ENCODE measurements at places on chromosomes 6 and 20.

DNA sequence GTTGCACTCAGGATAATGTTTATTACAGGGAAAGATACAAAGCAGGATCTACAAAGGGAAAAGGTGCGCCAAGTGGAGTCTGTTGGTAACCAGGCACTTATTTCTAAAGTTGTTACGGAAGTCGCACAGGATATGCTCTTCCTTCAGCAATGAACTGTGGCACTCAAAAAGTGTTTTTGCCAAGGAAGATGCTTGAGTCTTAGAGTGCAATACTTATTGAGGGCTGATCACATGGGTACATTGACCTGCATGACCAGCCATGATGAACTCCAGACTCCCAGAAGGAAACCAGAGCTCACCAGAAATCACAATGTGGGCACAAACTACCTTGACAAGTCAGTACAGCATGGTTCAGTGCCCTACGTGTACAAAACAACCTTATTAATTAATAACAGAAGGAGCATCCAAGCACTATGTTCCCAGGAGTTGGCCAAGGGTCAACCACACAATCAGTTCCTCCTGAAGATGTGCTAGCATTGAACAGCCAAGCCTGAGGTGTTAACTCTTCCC is 270.7 kb upstream of the TFAP2D start:
- DNase-seq: no peak

DNA sequence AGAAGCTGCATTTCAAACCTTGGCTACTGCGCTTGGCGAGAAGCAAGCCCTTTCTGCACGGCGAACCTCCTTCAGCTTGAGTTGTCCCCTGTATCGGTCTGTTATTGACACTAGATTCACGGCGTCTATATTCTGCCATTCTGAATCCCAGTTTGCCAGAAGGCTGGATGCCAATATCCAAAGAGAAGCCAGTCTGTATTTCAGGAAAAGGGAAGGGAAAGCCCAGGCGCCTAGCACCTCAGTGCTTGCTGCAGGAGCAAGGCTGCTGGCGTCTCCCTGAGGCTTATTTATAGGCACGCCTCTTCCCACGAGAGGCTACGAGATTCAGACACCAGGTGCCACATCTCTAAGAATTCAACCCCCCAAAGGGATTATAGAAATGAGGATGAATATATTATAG is 89.6 kb upstream of the CDH4 start:
- no peak for DNase-seq

DNA sequence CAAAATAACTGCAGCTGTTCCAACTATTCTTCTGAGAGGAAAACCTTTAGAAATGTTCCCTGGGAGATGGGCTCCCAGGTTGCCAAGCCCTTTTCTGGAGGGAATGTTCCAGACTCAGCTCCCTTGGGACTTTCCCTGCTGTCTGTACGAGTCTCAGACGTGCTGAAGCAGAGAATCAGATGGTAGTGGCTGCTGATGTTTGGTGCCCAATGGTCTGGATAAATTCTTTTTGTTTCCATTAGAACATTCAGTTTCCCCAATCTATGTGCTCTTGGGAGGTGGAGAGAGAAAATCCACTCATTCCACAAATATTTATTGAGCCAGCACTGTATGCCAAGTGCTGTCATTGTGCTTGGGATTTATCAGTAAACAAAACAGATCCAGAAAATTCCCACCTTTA is 40.0 kb downstream of the SNHG17 start:
- no peak for DNase-seq

DNA sequence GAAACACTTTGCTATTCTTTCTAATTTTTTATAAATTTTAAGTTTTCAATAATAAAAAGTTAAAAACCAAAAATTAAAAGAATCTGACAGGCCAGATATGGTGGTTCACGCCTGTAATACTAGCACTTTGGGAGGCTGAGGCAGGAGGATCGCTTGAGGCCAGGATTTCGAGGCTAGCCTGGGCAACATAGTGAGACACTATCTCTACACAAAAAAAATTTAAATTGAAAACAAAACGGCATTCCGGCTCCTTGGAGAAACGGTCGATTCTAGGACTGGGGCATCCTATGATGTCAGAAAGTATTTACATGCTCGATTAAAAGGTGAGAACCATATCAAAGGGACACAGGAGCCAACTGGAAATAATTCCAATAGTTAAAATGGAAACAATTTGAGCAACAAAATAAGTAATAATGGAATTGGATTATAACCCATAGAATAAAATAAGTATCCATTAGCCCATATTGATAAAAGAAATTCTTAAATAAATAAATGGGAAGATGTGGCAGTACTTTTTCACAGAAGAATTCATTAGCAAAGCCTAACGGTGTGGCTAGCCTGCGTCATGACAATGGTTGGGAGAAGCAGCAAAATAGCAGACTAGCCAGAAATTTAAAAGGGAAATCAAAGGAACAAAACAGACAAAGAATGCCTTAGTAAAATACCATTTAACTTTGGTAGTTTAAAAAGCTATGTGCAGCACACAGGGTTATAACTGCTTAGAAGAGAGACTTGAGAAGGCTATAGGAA is 21.3 kb downstream of the HLA-E start:
- no peak for DNase-seq

DNA sequence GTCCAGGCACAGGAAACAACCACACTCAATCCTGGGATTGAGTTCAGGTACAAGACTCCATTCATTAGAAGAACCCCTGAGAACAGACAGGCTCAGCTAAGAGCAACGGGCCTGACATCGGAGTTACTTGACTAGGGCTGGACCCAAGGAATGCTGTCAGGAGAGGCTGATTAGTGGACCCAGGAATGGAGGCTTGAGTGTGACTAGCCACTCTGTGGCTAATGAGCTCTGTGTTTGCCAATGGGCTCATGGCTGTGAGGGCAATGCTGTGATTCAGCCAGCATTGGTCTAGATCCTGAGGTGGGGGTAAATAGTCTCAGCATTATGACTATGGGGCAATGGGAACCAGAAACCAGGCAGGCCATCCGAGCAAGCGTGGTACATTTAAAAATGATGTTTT is 71.8 kb downstream of the RIOK1 start:
- no peak for DNase-seq

DNA sequence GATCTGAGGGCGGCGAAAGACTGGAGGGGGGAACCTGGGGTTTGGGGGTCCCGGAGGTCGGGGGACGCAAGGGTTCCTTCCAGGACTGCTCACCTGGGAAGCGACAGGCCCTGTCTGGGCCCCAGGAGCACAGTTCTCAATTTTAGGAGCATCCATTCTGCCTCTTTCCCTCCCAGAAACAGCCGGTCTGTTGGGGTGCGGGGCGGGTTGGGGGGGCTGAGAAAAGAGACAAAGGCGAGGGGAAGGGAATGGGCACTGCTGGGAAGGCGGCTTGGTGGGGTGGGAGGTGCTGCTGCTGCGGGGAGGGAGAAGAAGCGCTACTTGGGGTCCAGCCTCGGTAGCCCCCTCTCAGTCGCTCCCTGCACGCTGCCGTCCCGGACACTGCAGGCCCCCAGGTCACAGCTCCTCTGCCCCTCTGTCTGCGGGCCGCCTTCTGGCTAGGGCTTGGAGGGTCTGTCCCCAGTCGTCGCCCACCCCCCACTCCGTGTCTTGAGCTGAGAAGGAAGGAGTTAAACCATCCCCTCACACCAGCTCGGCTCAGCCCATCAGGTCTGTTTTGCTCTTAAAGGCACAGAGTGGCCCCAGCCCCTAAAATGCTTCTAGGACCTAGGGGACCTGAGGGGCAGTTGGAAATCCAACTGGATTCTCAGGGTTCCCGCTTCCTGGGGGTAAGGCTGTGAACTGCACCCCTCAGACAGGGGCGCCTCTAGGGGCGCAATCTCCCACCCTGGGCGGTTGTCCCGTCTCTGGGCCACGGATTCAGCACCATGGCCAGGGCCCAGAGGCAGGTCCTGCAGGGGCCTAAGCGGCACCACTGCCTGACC is 690 bp downstream of the GDAP1L1 start:
- DNase-seq: no peak

Data from NCI-H1105 (cell line).